ENCODE measurements at places on chromosomes 13 and 19.

GRCh38 chr19:8180018-8180417, 29.2 kb upstream of the CERS4 start:
- DNase-seq: no peak

- no peak for DNase-seq
Measured at GRCh38 chr13:91292630-91293221, 54.8 kb upstream of the MIR17HG start.

GRCh38 chr13:50543141-50543540, 300.4 kb downstream of the DLEU7 start:
- no peak for DNase-seq

- no peak for DNase-seq
Measured at GRCh38 chr19:2235381-2236063, 607 bp downstream of the PLEKHJ1 start.

DNA sequence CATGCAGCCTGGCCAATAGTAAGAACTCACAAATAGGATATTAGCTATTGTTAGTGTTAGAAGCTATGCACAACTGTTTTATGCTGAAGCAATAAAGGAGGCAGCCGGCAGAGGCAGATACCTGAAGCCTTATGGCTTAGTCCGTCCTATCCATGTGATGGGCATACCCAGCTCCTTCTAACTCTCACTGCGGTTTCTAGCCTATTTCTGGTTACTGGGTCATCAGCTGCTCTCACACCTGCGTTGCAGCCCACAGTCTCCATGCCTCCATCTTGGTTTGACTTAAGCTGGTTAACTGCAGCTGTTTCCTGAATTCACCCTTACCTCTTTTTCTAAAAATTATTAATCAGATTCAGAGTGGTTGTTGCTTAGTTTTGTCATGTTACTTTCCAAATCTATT, 40.5 kb upstream of the CNMD start:
- DNase-seq: no peak

- DNase-seq: no peak
Measured at GRCh38 chr13:20984879-20985278, 76.5 kb downstream of the LATS2 start.

GRCh38 chr13:45349438-45349837, 8.5 kb upstream of the TPT1 start:
- no peak for DNase-seq

- DNase-seq: no peak
Measured at GRCh38 chr13:25864116-25864515, 187.7 kb downstream of the SHISA2 start.

GRCh38 chr13:50936679-50937078, 27.1 kb downstream of the RNASEH2B start:
- no peak for DNase-seq

- DNase-seq: peak; percentile 0
Measured at GRCh38 chr13:80454245-80454644, 113.3 kb upstream of the SPRY2 start.

DNA sequence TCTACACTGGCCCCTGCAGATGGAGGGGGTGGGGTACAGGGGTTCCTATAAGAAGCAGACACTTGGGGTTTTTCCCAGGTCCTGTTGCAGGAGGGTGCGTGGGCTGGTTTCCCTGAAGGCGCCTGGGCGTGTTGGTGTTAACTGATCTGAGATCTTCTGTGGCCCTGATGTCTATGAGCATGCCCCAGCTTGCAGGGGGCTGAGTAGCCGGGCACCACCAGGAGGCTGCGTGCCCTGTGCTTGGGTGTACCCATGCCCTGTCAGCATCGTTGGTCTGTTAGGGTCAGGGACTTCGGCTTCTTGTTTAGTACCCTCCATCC, 45.3 kb downstream of the CAPN12 start:
- DNase-seq: no peak

GRCh38 chr19:44113784-44114390, 688 bp downstream of the ZNF225 start:
- no peak for DNase-seq

DNA sequence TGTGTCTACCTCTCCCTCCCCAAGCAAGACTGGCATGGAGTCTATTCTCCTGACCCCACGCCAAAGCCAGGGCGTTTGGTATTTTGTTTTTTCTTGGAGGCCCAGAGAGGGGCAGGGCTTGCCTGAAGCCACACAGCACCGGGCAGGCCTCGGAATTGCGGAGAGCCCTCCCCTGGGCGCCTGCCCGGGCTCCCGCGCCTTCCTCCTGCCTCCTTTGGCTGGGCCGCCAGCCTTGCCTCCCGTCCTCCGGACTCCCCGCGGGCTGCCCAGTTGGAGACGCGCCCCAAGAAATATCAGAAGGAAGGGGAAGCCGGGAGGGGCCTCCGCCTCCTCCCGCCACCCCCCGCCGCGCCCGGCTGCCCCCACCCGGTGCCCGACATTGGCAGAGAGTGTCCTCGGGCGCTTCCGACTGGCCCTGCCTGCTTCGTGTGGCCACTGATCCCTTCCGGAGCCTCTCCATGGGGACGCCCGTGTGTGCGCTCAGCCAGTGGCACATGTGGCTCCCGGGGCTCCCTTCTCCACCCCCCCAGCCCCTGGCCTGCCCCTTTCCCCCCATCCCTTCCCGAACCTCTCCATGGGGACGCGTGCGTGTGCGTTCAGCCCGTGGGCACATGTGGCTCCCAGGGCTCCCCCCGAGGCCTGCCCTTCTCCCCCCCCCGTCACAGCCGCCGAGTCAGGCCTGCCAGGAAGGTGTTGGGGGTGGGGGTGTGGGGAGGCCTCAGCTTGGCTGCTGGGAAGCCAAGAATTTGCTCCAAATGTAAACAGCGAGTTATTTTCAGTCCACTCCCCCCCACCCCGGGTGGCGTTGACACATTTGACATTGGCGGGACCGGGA, 37.3 kb downstream of the NFIC start:
- DNase-seq: no peak

GRCh38 chr13:76293346-76293745, 592.9 kb downstream of the KCTD12 start:
- no peak for DNase-seq

DNA sequence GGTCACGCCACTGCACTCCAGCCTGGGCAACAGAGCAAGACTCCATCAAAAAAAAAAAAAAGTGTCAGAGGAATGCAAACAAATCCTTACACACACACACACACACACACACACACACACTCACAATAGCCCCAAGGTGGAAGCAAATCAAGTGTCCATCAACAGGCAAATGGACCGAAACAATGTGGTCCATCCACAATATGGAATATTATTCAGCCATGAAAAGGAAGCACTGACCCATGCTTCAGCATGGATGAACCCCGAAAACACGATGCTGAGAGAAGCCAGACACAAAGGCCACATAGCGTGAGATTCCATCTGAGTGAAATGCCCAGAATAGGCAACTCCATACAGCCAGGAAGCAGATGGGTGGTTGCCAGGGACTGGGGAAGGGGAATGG, 16.5 kb upstream of the KLF2 start:
- no peak for DNase-seq

GRCh38 chr19:29528350-29528945, 2.7 kb downstream of the VSTM2B start:
- DNase-seq: peak; percentile 18

- DNase-seq: no peak
Measured at GRCh38 chr13:34056733-34057258, 238.8 kb downstream of the RFC3 start.

- peak; percentile 31 for DNase-seq
Measured at GRCh38 chr19:57280962-57281400, 696 bp downstream of the ZNF460 start.
